ENCODE measurements at places on chromosomes 1 and 21.

GRCh38 chr1:178945763-178946266 lies 74.9 kb upstream of the ANGPTL1 start:
- DNase-seq = no peak

- no peak for DNase-seq
These were observed 66.9 kb upstream of the PRDX6 start for GRCh38 chr1:173410133-173410793.

DNA sequence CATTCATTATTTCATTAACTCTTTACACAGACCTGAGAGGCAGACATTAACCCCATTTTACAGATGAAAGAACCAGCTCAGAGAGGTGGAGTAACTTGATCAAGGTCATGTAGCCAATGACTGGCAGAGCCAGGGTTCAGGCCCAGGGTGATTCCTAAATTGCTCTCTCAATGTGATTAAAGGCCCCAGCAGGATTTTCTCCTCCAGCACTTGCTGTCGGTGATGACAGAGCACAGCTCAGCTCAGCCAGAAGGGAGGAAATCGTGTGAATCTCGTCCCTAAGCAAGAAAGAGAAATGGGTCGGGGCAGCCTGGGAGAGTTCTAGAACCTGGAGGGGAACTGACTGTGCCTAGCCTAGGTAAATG lies 19.5 kb upstream of the RNF19B start:
- DNase-seq = no peak

DNA sequence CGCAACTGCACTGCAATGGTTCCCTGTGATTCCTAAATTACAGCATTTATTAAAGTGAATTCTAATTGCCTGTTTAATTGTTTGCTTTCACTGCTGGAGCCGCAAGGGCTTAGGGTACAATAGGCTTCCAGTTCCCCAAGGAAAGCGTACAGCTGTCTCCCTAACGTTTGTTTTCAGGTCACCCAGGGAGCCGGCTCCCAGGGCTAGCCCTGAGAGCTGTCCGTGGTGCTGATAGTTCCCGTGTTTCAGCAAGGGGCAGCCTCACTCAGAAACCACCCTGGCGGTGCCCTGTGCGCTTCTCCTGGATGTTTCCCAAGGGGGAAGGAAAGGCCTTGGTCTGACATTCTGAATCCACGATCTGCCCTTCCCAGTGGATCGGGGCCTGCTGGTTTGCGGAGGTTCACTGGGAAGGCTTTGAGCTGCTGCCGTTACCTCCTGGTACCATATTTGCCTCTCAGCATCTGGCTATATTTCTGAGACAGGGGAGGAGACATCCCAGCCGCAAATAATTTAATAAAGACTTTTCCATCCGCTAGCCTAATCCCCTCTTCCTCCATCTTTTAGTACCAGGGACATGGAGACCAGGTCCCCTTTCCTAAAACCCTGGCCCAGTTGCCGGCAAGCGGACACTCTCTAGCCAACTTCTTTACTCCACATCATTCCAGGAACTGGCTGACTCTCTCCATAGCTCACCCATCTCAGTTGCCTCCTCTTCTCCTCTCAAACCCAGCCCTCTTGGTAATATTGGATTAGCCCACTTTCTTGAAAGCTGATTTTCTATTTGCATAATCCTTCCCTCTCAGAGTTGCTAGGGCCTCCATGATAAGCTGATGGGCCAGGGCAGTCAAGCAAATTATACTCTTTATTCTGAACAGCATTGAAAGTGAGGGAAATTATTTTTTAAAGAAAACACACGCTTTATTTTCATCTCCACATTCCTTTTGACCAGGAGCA lies 149.0 kb downstream of the IGSF21 start:
- DNase-seq = no peak

DNA sequence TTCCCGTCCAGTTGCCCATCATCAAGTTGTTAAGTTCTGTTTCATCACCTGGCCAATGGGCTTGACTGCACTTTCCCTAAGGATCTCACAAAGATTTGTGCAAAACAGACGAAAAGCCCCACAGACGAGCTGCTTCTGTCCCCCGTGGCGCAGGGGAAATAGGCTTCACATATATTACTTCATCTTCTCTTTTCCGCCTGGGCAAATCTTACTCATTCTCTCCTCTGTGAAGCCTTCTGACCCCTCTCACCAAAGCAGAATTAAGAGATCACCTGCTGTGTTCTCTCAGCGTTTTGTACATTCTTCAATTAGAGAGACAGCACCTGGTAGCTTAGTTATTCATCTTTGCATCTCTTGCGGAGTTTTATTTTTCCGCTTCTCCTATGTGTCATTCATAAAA lies 129.8 kb downstream of the IGSF21 start:
- DNase-seq = no peak

DNA sequence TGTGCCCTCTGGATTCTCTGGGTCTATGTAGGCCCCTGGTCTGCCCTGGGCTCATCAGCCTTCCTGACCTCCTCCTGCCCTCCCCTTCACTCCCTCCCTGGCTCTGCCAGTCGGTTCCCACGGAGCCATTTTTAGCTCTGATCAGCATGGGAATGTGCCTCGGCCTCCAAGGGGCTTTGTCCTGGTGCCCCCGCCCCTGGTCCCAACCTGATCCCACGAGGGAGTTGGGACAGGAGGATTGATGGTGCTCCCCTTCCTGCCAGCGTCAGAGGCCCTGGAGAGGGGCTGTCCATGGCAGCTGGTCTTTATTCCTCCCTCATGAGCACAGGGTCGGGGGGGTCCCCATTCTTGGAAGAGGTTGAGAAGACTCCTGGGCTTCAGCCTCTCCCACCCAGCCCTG lies 24.9 kb downstream of the ETNK2 start:
- DNase-seq = no peak

- no peak for DNase-seq
These were observed 35.6 kb upstream of the GRHL3 start for GRCh38 chr1:24283326-24284155.

DNA sequence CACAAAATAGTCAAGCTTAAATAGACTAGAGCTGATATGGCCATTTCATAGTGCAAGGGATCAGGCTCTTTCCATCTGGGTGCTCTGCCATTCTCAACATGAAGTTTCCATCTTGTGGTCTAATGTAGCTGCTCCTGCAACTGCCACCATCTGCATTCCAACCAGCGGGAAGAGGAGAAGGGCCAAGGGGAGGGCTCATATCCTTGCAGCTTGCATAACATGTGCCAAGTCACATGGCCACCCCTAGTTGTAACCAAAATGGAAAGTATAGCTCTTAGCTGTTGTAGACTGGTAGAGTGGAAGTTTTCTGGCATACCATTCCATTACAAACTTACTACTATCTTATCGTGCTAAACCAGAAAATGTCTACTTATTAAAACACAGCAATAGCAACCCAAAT lies 38.9 kb upstream of the IVNS1ABP start:
- no peak for DNase-seq

GRCh38 chr1:100924212-100924611 lies 28.3 kb downstream of the SLC30A7 start:
- DNase-seq = no peak

DNA sequence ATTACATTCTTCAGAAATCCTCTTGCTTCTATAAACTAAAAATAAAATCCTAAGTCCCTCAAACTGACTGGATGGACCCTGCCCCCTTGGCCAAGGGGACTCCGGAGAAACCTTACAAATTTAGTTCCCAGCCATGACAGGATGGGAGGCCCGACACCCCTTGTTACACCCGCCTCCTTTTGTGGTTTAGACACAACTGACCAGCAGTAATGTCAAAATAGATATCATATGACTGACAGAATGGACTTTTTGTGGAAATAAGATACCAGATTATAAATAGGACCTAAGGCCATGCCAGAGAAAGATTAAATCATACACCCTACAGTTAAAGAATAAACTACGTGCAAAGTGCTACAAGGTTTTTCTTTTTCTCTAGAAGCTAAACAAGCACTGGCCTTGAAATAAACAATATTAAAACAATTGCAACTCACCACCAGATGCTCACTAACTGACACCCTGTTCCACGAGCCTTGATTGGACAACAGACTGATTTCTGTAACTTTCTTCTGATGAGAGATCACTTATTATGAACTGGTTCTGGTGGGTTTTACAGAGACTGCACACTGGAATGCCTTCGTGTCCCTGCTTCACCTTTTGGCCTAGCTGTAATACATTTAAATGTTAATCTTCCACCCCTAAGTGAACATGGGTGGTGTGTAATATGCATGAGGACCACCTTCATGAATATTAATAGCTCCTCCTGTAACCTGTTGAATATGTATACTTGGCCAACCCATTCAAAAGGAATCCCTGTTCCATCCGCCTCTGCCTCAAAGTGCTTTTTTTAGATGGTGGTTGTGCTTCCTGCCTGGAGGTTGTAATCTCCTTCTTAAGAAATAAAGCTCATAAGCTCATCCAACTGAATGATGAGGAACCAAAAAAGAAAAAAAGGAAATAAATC lies 99.6 kb downstream of the ODF2L start:
- no peak for DNase-seq

GRCh38 chr1:21361506-21361905 lies 71.2 kb upstream of the ECE1 start:
- DNase-seq = no peak

DNA sequence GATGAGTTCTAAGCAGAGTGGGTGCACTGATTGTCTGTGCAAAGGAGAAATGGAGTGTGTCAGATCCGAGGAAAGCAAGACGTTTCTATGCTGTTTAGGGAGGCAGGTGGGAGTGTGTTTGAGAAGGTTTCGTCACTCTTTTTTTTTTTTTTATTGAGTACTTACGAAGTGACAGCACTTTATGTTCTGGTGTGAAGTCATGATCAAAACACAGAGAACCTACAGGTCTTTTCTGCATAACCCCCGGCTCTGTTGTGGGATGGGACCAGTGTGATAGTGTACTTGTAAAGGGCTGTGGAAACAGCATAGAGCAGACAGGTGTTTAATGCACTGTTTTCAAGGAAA lies 26.7 kb downstream of the MIA3 start:
- no peak for DNase-seq

DNA sequence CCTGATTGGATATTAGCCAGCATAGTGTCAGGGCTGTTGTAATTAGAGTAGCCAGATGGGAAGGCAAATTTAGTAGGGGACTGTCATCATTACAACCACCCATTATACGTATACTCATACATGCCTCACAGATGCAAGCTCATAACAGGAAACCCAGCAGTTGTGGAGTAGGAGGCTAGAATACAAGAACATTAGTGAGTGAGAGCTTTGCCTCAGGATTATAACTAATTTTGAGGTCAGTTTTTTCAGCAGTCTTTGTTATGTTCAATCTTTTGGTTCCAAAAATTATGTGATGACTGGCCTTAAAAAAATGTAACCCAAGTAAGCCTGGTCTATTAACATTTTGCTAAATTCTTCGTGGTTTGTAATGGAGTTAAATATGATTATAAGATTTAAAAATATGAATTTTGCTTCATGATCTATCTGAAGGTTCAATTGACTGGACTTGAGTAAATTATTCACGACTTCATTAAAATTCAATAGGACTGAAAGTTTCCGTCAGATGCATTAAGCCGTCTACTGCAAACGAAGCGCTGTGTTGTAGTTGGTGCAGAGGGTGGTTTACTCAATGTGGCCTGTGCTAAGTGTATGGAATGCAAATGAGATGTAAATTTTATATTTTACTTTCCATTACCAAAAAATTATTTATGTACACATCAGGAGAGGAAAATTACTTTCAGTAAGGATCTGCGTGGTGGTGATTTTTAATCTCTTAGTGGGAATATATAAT lies 48.8 kb downstream of the KCNK1 start:
- DNase-seq = no peak

GRCh38 chr1:228830954-228831481 lies 95.7 kb downstream of the RHOU start:
- no peak for DNase-seq

DNA sequence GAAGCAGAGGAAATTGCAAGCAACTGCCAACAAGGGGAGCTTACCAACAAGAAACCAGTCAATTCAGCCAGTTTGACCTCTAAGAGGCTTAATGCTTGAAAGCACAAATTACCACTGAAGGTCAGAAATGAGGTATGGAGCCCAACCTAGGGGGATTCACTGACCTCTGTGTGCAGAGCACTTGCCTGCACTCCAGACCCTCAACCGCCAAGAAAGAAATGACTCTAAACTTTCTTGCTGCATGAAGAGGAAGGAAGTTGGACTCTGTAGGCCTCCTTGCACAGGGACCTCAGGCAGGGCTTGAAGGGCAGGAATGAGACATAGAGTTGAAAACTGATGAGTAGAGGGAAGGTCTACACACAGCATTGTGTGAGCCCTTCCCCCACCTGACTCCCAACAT lies 10.0 kb downstream of the ARMH1 start:
- no peak for DNase-seq

DNA sequence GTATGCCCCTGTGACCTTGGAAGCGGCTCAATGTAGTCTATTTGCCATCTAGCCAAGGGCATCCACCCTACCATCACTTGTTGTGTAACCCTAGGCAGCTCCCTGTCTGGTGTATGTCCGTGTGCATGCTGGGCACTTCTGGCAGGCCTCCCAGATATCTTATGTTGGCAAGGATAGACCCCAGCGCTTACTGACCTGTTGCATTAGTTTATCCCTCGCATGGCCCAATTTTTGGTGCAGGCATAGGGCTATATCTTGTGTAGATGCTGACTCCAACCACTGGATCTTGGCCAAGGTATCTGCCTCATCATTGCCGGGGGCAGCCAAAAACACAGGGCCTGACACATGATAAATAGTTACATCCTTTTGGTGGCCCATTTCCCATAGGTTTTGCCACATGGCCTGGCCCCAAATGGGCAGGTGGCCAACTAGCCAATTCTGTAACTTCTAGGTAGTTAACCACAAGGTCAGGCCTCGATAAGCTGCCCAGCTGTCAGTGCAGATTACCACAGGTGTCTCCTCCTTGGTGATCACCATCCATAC lies 14.0 kb upstream of the TBX19 start:
- no peak for DNase-seq

- DNase-seq = no peak
These were observed 15.6 kb downstream of the TNNT2 start for GRCh38 chr1:201361652-201362504.

DNA sequence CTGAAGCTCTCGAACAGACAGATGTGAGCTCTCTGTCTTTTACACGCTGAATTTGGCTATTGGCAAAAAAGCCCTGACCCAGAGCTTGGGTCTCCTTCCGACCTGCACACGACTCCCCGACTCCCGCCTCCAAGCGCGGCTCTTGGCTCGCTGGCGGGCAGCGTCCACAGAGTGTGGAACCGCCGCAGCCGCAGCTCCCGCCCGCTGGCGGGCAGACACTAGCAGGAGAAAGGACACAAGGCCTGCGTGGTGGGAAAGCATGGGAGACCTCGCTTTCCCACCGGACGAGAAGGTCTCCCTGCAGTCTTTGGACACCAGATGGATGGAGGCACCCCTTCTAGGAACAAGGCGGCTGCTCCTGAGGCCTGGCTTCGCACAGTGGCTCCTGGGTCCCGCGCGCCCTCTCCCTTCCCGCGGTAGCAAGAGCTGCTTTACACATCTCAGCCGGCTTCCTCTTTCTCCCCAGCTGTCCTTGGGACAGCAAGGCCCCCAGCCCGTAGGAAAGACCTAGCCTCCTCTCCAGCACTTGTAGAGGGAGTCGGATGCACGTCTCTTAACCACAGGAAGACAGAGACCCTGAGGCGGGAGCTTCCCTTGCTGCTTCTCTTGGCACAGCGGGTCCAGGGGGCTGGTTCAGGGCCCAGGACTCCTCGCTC lies 92.1 kb downstream of the PRKAB2 start:
- no peak for DNase-seq
